Activated naive CD4-positive, alpha-beta T cell treated with anti-CD3 and anti-CD28 coated beads for 36 hours (primary cell): ENCODE measurements at places on chromosomes 1 and 21. TPM values are rescaled to one million over a fixed set of nuclear protein-coding genes. Genes with fewer than 3 reads are reported as not detected.

Gene HAO2
- not detected for total RNA-seq

Gene SPAG17
- not detected for total RNA-seq

GRCh38 chr1:22537441-22538139 is 25.7 kb upstream of the EPHA8 start:
- peaks cover 8% of the 10 kb centered on the region for H3K4me1 ChIP-seq
- H3K4me3 ChIP-seq: no peak overlapping the region
- H3K27ac ChIP-seq: no peak overlapping the region
- no peaks in the 10 kb centered on the region for H3K36me3 ChIP-seq

DNA sequence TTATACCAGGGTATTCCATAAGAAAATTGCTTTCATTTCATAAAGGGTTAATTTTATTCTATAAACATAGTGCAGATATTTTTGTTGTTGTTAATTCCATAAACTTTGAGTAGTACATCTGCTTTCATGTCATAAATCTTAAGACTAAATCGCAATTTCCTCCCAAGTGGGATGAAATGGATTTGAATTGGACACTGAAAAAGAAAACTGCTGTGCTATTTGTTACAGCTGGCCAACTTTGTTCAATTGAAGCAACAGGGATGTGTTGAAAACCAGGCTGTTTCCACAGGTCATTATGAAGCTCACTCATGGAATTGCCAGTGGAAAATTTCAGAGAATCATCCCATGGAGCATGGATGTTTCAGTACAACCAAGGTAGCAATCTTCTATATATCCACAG is 252.5 kb upstream of the RGS18 start:
- no peak overlapping the region for H3K27ac ChIP-seq
- no peaks in the 10 kb centered on the region for H3K4me1 ChIP-seq
- H3K36me3 ChIP-seq: no peaks in the 10 kb centered on the region

Gene PRELP
- not detected for total RNA-seq

GRCh38 chr1:30044656-30045144 is 678.7 kb downstream of the MATN1 start:
- no peaks in the 10 kb centered on the region for H3K4me1 ChIP-seq
- DNase-seq: no peak
- H3K36me3 ChIP-seq: no peaks in the 10 kb centered on the region
- peaks cover 2% of the 10 kb centered on the region for H3K27me3 ChIP-seq
- H3K4me3 ChIP-seq: no peak overlapping the region

DNA sequence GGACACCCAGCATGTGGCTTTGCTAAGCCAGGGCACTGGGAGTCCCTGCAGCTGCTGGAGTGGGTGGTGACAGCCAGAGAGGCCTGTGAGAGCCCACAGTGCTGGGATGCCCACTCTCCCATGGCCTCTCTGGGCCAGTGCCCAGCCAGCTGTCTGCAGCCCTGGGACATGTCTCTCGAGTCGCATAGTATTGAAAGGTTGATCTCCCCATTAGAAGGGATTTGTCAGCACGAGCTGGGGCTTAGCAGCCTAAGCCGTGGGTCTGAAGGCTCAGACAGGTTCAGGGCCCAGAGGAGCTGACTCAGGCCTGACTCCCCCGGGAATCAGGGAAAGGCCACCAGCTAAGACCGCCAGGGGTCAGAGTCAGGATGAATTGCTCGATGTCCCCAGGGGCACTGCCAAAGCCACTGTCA is 53.5 kb downstream of the FOXD2 start:
- no peaks in the 10 kb centered on the region for H3K36me3 ChIP-seq
- H3K27ac ChIP-seq: no peak overlapping the region
- no peak for DNase-seq

- H3K4me3 ChIP-seq: peak overlapping the region; percentile 82
- peaks cover 86% of the 10 kb centered on the region for H3K4me1 ChIP-seq
- no peaks in the 10 kb centered on the region for H3K27me3 ChIP-seq
- no peak for DNase-seq
- peak overlapping the region; percentile 100 for H3K27ac ChIP-seq
These were observed 18.6 kb upstream of the PTPRC start for GRCh38 chr1:198620218-198620617.

DNA sequence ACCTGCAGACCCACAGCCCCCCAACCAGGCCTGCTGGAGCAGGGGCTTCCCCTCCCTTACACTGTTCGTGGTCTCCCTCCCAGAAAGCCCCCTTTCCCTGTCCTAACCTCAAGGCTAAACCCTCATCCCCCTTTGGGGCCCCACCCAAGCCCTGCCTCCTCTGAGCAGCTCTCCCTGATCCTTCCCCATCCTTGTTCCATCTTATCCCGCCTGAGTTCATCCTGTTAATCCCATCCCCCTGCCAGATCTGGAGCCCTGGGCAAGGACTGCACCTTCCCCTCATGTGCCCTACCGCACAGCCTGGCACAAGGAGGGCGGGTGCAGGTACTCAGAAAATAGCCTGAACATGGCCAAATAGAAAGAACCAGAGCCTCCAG is 6.9 kb upstream of the TNNT2 start:
- no peaks in the 10 kb centered on the region for H3K36me3 ChIP-seq
- H3K4me1 ChIP-seq: no peaks in the 10 kb centered on the region
- H3K27me3 ChIP-seq: peaks cover 7% of the 10 kb centered on the region
- H3K27ac ChIP-seq: no peak overlapping the region

DNA sequence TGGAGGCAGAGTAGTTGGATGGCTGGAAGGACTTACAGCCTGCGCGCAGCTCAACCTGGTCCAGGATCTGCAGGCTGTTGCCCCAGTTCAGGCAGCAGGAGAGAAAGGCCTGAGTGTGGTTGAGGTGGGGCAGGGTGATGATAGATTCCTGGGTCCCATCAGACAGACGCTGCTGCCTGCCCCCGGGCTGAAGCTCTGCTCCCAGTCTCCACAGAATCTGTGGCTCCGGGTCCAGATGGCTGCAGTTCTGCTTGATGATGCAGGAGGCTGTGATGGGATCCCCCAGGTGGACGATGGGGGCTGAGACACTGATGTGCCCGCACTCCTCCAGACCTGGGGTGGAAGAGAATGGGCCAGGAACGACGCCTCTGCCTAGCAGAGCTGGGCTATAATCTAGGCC is 7.4 kb downstream of the CSF3R start:
- DNase-seq: no peak
- H3K36me3 ChIP-seq: no peaks in the 10 kb centered on the region

Gene EXO1
- 55.3 TPM for total RNA-seq

Gene C2CD4D
- 2.3 TPM for total RNA-seq

Gene THAP3
- 27.3 TPM for total RNA-seq

GRCh38 chr1:81186261-81186660 is 614.5 kb upstream of the ADGRL2 start:
- no peak overlapping the region for H3K27ac ChIP-seq
- no peaks in the 10 kb centered on the region for H3K27me3 ChIP-seq
- H3K36me3 ChIP-seq: no peaks in the 10 kb centered on the region

DNA sequence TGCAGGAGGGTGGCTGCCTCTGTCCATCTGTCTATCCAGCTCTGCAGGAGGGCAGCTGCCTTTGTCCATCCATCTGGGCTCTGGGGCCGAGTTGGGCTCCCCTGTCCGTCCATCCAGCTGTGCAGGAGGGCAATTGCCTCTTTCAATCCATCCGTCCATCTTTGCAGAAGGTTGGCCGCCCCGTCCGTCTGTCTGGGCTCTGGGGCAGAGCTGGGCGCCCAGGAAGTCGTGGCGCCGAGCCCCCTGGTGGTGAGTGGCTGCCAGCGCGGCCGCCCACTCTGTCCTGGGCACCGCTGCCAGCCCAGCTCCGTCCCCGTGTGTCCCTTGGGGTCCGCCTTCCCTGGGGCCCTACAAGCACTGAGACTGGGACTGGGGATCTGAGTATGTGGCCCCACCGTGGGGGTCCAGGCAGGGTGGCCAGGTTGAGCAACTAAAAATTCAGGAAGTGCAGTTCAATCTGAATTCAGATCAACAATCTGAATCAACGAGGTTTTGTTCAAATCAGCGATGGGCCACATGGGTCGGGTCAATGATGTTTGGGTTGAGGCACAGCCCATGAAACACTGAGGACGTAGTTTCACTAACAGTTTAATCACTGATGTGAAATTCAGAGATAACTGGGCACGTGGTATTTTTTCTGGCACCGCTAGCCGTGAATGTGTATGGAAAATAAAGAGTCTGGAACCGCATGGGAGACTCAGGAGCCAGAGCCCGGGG is 99.1 kb upstream of the ACTRT2 start:
- DNase-seq: peak; percentile 31
- no peaks in the 10 kb centered on the region for H3K27me3 ChIP-seq
- no peaks in the 10 kb centered on the region for H3K36me3 ChIP-seq

- H3K27ac ChIP-seq: no peak overlapping the region
- DNase-seq: no peak
- H3K4me1 ChIP-seq: no peaks in the 10 kb centered on the region
These were observed 50.6 kb upstream of the LYPLAL1 start for GRCh38 chr1:219123036-219123435.

DNA sequence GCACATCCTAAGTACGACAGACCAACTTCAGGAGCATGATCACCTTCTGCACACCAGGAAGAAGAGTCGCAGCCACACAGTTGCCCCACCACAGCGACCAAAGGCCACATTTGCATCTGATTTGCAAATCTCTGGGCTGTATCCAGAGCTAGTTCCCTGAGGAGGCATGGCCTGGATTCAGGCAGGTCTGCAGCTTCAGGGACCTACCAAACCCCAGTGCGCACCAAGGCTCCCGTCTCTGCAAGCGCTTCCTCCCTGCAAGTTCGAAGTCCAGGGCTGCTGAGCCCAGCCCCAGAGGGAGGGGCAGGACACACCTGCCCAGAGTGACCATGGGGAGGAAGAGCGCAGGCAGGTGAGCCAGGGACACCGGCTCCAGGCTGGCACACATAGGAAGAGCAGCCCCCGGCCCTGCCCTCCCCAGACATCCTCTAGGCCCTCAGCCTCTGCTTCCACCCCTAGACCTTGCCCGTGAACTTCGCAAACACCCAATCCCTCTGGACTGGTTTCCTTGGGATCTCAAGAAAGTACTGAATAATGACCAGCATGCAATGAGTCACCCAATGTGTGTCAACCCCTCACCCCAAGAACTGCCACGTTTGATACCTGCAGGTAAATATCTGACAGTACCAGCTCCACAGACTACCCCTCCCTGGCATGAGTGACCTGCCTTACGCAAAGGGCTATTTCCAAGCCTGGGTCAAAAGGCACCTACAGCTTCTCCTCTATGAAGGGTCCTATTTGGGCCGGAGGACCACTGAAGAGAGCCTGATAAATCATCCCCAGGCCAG is 36.8 kb downstream of the CASZ1 start:
- no peak for DNase-seq
- no peak overlapping the region for H3K27ac ChIP-seq
- no peak overlapping the region for H3K4me3 ChIP-seq
- H3K4me1 ChIP-seq: peaks cover 6% of the 10 kb centered on the region

Gene USP1
- total RNA-seq: 65.9 TPM

Gene SLC45A3
- total RNA-seq: 0.15 TPM

- peaks cover 39% of the 10 kb centered on the region for H3K4me1 ChIP-seq
- H3K27ac ChIP-seq: peak overlapping the region; percentile 54
- H3K36me3 ChIP-seq: no peaks in the 10 kb centered on the region
- H3K27me3 ChIP-seq: no peaks in the 10 kb centered on the region
- H3K4me3 ChIP-seq: no peak overlapping the region
These were observed 53.6 kb downstream of the SLC45A1 start for GRCh38 chr1:8371372-8371991.

Gene FAM110D
- 0.07 TPM for total RNA-seq

Gene OLIG2
- not detected for total RNA-seq

GRCh38 chr1:201167041-201167991 is 13.0 kb upstream of the TMEM9 start:
- H3K27ac ChIP-seq: no peak overlapping the region
- peaks cover 15% of the 10 kb centered on the region for H3K4me1 ChIP-seq
- no peak for DNase-seq
- no peaks in the 10 kb centered on the region for H3K36me3 ChIP-seq
- H3K4me3 ChIP-seq: no peak overlapping the region
- peaks cover 2% of the 10 kb centered on the region for H3K27me3 ChIP-seq

Gene LDLRAD1
- total RNA-seq: not detected

GRCh38 chr1:208615371-208615770 is 371.2 kb upstream of the PLXNA2 start:
- no peaks in the 10 kb centered on the region for H3K36me3 ChIP-seq
- DNase-seq: no peak
- H3K27me3 ChIP-seq: peaks cover 2% of the 10 kb centered on the region
- no peak overlapping the region for H3K4me3 ChIP-seq
- no peaks in the 10 kb centered on the region for H3K4me1 ChIP-seq
- H3K27ac ChIP-seq: no peak overlapping the region

DNA sequence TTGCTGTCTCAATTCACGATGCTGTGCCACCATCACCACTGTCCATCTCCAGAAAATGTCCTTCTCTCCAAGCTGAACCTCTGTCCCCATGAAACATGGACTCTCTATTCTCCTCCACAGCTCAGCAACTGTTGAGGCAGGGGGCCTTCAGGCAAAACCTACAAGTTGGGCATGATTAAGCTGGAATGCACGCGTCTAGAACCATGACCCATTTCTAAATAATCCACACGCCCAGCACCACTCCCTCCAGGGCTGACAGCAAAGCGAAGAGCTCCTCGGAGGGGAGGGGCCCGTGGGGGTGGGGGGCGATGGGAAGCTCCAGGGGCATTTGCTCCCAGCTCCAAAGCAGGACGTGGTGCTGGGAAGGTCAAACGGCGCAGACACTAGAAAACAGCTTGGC is 3.3 kb upstream of the HES5 start:
- H3K4me1 ChIP-seq: peaks cover 11% of the 10 kb centered on the region
- H3K27me3 ChIP-seq: peaks cover 9% of the 10 kb centered on the region
- no peak overlapping the region for H3K27ac ChIP-seq
- no peaks in the 10 kb centered on the region for H3K36me3 ChIP-seq

Gene PALMD
- not detected for total RNA-seq

GRCh38 chr1:103457886-103458455 is 67.5 kb upstream of the RNPC3 start:
- no peak for DNase-seq
- no peaks in the 10 kb centered on the region for H3K36me3 ChIP-seq
- H3K27ac ChIP-seq: no peak overlapping the region
- no peaks in the 10 kb centered on the region for H3K4me1 ChIP-seq

Gene KRTAP11-1
- total RNA-seq: not detected

DNA sequence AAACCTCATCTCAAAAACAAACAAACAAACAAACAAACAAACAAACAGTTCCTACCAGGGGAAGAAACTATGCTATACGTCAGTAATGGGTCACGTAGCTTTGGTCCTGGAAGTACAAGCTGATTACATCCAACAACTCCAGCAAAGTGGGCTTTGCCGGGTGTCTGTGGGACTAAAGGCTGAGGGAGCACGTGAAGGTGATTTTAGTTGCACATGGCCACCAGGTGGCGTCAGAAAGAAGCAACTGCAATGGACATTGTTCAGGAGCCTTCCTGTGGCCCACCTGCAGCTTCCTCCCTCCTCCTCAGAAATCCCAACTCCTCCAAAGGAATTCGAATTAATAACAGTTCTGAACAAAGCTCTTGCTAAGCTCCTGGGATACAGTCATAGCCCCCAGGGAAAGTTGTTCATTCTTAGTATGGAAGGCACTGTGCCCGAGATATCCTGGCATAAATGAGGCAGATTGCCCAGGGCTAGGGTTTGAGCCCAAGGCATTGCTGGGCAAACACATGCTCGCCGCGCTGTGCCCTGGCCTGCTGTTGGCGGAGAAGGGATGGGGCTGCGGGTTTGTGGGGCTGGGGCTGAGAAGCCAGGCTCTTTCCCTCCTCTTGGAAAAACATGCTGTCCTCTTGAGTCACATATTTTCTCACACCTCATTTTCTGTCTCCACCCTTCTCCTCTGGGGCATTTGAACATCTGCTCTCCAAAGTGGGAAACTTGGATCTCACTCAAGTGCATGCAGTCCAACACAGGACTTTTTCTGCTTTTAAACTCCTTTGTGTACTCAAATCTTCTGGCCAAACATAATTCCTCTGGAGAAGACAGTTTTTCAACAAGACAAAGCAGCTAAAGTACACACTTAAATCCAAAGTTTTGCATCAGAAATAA is 28.6 kb downstream of the AKNAD1 start:
- H3K4me1 ChIP-seq: no peaks in the 10 kb centered on the region
- no peak overlapping the region for H3K4me3 ChIP-seq
- no peak overlapping the region for H3K27ac ChIP-seq
- no peaks in the 10 kb centered on the region for H3K36me3 ChIP-seq
- no peaks in the 10 kb centered on the region for H3K27me3 ChIP-seq
- DNase-seq: peak; percentile 83
